ENCODE measurements at places on chromosomes 5 and 9.

DNA sequence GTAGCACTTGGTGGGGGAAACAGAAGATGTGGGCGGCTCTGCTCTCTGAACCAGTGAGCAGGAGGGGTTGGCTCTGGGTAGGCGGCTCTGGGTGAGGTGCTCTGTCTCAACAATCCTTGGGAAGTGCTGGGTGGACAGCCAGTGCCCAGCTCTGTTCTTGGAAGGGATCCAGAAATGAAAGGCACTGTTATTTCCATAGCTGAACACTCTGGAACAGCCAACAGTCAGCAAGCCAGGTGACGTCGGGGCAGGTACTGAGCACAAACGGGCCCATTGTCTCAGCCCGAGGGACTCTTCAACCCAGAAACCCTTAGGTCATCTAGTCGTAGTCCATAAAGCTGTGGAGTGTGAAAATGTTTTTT, 36.3 kb downstream of the OLFM1 start:
- no peak for DNase-seq

GRCh38 chr9:100959226-100959625, 69.3 kb upstream of the PLPPR1 start:
- DNase-seq, result no peak

- no peak for DNase-seq
Observed at GRCh38 chr9:90808890-90809685, 7.5 kb downstream of the SYK start.

GRCh38 chr5:44932922-44933585, 124.3 kb downstream of the MRPS30 start:
- DNase-seq, result no peak

DNA sequence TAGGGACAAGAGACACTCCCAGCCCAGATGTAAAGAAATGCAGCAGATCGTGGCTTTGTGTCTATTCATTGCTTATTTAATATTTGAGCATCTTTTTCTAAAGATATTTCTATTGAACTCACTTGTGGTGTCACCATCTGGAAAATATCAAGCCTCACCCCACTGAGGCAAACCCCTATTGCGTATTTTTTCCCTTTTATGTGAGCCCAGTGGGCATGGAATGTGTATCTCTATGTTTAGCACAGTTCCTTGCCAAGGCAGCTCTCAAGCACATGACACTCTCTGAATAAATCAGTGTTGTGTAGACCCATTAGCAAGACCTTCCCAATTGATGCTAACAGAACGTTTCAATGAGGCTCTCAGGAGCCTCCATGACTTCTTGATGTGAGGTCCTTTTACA, 81.6 kb downstream of the TMEM174 start:
- no peak for DNase-seq
